ENCODE measurements at places on chromosomes 7 and 10. TPM values are rescaled to one million over a fixed set of nuclear protein-coding genes. Genes with fewer than 3 reads are reported as not detected.

GRCh38 chr10:110035070-110035921 is 27.5 kb downstream of the ADD3 start:
- H3K27me3 ChIP-seq: no peaks in the 10 kb centered on the region
- H3K4me3 ChIP-seq: no peak overlapping the region

The SLC16A9 gene
- not detected for total RNA-seq

GRCh38 chr7:95276114-95276513 is 48.2 kb downstream of the PON1 start:
- H3K4me1 ChIP-seq: no peaks in the 10 kb centered on the region
- no peak overlapping the region for H3K27ac ChIP-seq
- H3K27me3 ChIP-seq: peaks cover 18% of the 10 kb centered on the region

GRCh38 chr7:122103064-122103463 is 41.0 kb downstream of the AASS start:
- no peak overlapping the region for H3K4me3 ChIP-seq
- H3K4me1 ChIP-seq: no peaks in the 10 kb centered on the region
- no peak for DNase-seq

GRCh38 chr7:64651203-64651602 is 14.7 kb upstream of the ZNF107 start:
- H3K4me3 ChIP-seq: no peak overlapping the region
- no peaks in the 10 kb centered on the region for H3K27me3 ChIP-seq
- no peaks in the 10 kb centered on the region for H3K36me3 ChIP-seq
- DNase-seq: no peak

DNA sequence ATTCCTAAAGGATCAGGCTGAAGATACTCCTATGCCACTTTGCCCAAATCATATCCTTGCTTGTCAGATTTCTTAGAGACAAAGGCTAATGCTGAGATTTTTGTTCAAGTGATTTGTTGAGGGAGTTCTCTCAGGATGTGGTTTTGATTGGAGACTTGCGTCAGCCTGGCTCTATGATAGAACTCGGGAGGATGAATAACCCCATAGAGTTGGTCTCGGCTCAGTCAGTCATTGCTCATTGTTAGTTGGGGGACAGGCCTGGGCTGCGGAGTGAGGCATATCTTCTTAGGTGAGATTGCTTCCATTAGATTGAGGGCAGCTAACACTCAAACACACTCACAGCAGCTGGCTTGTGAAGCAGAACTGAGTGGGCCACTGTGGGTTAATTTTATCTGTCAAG is 203.4 kb downstream of the KIF20B start:
- no peaks in the 10 kb centered on the region for H3K36me3 ChIP-seq
- H3K4me3 ChIP-seq: no peak overlapping the region
- H3K27ac ChIP-seq: no peak overlapping the region
- H3K27me3 ChIP-seq: no peaks in the 10 kb centered on the region
- H3K4me1 ChIP-seq: no peaks in the 10 kb centered on the region

DNA sequence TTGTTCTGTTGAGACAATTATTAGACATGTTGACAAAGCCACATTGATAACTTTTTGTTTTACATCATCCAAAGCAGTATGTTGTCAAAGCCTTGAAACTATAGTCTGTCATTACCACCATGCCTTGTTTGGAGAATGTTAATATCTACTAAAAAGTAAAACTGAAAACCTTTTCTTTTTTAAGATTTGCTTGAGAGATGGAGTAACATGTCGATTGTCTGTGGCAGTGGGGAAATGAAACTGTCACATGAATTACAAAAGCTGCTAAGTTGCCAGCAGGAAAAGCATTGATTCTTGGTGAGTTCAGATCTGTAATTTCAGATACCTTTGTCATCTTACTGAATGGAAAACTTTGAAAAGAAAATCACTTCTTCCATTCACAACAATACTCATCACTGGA is 69.1 kb downstream of the TFPI2 start:
- H3K27ac ChIP-seq: no peak overlapping the region
- no peaks in the 10 kb centered on the region for H3K4me1 ChIP-seq
- DNase-seq: no peak

DNA sequence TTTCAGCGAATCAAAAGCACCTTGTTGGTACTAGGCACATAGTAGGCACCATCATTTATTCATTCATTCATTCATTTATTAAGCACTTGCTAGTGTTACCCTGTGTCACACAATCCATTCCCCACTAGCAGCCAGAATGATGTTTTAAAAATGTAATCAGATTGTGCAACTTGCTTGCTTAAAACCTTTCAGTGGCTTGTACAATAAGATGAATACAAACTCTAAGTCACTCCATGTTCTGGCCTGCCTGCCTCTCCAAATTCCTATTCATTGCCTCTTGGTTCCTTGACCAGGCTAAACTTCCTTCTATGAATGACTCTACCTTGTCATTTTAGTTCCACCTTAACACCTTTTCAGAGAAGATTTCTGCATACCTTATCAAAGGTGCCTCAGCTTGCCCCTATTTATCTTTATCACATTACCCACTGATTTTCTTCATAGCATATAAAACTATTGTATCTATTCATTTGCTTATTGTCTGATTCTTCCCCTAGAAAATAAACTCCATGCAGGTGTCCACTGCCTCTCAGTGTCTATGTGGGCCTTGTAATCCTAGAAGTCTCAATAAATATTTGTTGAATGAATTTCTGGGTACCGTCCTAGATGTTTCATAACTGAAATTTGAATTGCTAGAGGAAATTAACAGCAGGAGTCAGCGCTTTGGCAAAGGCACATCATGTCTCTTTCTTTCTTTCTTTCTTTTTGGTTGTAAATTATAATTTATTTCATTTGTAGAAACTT is 169.5 kb downstream of the TMEM26 start:
- H3K4me1 ChIP-seq: peaks cover 6% of the 10 kb centered on the region
- H3K27ac ChIP-seq: peak overlapping the region; percentile 16
- peak; percentile 48 for DNase-seq

The GNGT1 gene
- not detected for total RNA-seq

The CDK1 gene
- 33.5 TPM for total RNA-seq

The CALCR gene
- not detected for total RNA-seq

The ZNF503 gene
- 17.5 TPM for total RNA-seq

- no peak for DNase-seq
- no peak overlapping the region for H3K27ac ChIP-seq
- H3K27me3 ChIP-seq: no peaks in the 10 kb centered on the region
- H3K4me1 ChIP-seq: no peaks in the 10 kb centered on the region
- H3K4me3 ChIP-seq: no peak overlapping the region
- no peaks in the 10 kb centered on the region for H3K36me3 ChIP-seq
Measured at GRCh38 chr10:128083191-128083895, 42.9 kb downstream of the MKI67 start.

The RAMP3 gene
- not detected for total RNA-seq

GRCh38 chr7:44283381-44284211 is 41.8 kb downstream of the CAMK2B start:
- no peak overlapping the region for H3K4me3 ChIP-seq
- no peak overlapping the region for H3K27ac ChIP-seq
- no peaks in the 10 kb centered on the region for H3K27me3 ChIP-seq

DNA sequence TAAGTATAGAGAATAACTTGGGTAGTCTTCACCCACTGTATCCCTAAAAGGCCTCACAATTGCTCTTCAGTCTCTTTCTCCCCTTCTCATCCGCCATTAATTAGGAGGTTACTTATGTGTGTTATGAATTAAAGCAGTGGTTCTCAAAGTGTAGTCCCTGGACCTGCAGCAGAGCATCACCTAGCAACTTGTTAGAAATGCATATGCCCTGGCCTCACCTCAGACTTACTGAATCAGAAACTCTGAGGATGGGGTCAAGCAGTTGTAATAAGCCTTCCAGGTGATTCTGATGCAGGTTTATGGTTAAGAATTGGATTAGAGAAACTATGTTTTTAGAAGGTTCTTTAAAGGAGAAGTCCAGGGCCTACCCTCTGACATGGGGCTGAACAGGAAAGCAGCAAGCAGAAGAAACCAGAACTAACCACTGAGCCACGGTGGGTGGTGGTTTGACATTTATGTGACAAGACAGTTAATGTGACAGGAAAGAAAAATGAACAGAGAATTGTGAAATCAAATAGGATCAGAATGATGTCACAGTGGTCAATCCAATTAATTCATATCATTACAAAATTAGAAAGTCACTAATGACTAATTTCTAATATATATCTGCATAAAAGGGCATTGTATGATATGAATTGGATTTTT is 37.6 kb downstream of the ENTPD1 start:
- H3K4me1 ChIP-seq: peaks cover 15% of the 10 kb centered on the region
- no peak for DNase-seq
- no peaks in the 10 kb centered on the region for H3K27me3 ChIP-seq
- no peaks in the 10 kb centered on the region for H3K36me3 ChIP-seq

The SLC26A3 gene
- total RNA-seq: not detected

The FAM3C gene
- total RNA-seq: 38.6 TPM

DNA sequence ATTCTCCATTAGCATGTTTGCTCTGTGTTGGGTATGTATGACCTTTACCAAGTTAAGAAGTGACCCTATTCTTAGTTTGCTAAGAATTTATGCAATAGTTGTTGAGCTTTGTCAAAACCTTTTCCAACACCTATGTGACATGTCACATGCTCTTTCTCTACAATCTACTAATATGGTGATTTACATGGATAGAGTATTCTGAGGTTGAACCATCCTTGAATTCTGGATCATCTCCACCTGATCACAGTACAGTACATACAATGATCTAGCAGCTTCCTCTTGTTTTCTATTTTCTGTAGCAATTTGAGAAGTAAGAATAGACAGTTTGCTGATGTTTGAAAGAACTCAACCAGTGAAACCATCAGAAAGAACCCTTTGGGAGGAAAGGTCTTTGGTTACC is 101.2 kb upstream of the PDGFA start:
- H3K4me1 ChIP-seq: no peaks in the 10 kb centered on the region
- no peak for DNase-seq
- H3K27me3 ChIP-seq: no peaks in the 10 kb centered on the region
- 0 out of 2 replicates have a peak, but pooled peaks cover 5% of the 10 kb centered on the region for H3K36me3 ChIP-seq
- H3K4me3 ChIP-seq: no peak overlapping the region
- H3K27ac ChIP-seq: no peak overlapping the region

DNA sequence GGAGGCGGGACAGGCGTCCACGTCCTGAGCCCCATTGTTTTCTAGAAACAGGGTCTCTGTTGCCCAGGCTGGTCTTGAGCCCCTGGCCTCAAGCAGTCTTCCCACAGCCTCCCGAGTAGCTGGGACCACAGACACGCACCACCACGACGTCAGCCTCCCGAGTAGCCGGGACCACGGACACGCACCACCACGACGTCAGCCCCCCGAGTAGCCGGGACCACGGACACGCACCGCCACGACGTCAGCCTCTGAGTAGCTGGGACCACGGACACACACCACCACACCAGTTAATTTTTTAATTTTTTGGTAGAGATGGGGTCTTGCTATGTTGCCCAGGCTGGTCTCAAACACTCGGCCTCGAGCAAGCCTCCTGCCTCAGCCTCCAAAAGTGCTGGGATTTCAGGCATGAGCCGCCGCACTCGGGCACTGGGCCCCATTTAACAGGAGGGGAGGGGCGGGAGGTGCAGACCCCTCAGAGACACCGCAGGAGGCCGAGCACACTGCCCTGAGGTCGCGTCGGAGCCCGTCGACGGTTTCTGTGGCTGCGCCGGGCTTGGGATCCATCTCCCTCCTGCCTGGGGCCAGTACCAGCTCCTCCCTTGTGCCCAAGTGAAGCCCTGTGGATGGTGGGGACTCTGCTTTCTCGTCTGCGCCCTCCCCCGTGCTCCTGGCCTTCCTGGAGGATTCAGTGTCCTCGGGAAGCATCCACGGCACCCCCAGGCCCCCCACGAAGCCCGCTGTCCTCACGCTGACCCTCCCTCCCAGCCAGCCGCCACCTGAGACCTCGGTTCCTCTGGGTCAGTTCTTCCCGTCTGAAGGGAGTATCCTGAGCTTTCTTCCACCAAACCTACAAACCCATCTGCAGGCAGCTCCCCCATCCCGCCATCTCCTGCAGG is 13.0 kb downstream of the FAM20C start:
- H3K36me3 ChIP-seq: no peaks in the 10 kb centered on the region
- H3K27ac ChIP-seq: no peak overlapping the region
- no peaks in the 10 kb centered on the region for H3K27me3 ChIP-seq

The MRPS17 gene
- 10.4 TPM for total RNA-seq

The LRGUK gene
- 0.13 TPM for total RNA-seq

GRCh38 chr7:108015740-108016139 is 12.8 kb upstream of the LAMB1 start:
- no peak for DNase-seq
- H3K27ac ChIP-seq: no peak overlapping the region
- H3K4me3 ChIP-seq: no peak overlapping the region
- no peaks in the 10 kb centered on the region for H3K36me3 ChIP-seq
- H3K4me1 ChIP-seq: peaks cover 24% of the 10 kb centered on the region

The ITGA8 gene
- not detected for total RNA-seq

DNA sequence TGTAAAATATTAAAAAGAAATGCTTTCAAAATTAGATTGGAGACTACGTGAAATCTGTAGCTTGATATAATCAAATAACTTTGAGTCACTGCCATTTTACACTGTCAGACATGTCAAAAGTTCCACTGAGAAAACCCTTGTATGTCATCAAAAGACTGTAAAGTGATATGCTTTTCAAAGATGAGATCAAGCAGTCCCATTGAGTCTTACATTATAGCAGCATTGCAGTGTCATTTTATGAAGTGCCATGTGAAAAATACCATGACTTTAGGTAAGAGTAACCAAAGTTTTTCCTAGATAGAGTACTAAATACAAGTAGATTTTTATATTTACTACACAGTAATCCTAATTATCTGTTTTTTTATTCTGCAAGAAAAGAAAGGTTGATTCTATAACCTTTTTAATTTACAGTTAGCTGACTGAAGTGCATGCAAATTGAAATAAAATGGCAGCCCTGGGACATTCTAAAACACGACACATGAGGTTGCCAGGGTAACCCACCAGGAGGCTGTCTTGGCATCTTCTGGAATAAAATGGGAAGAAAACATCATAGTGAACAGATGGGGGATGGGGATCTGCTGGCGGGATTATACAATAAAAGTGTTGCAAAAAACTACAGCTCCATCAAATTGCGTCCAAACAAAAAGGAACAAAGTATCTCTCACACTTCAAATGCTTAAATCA is 91.3 kb upstream of the TMEM106B start:
- no peaks in the 10 kb centered on the region for H3K27me3 ChIP-seq
- no peaks in the 10 kb centered on the region for H3K36me3 ChIP-seq
- H3K4me3 ChIP-seq: no peak overlapping the region
- no peak for DNase-seq

The OR2A7 gene
- not detected for total RNA-seq

DNA sequence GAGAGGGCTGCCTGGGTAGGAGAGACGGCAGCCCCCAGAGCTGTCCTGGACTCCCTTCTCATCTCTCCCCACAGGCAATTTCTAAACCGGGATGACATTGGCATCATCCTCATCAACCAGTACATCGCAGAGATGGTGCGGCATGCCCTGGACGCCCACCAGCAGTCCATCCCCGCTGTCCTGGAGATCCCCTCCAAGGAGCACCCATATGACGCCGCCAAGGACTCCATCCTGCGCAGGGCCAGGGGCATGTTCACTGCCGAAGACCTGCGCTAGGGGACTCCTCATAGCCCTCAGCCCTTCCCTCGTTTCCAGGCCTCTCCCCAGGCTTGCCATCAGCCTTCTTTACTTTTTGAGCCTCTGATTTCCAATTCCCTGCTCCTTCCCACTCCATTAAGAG is 2.6 kb downstream of the ATP6V1F start:
- H3K4me1 ChIP-seq: peaks cover 8% of the 10 kb centered on the region
- no peak for DNase-seq
- no peak overlapping the region for H3K27ac ChIP-seq
- 0 out of 2 replicates have a peak, but pooled peaks cover 3% of the 10 kb centered on the region for H3K27me3 ChIP-seq
- no peaks in the 10 kb centered on the region for H3K36me3 ChIP-seq
